ENCODE measurements at places on chromosomes 13 and 19.

DNA sequence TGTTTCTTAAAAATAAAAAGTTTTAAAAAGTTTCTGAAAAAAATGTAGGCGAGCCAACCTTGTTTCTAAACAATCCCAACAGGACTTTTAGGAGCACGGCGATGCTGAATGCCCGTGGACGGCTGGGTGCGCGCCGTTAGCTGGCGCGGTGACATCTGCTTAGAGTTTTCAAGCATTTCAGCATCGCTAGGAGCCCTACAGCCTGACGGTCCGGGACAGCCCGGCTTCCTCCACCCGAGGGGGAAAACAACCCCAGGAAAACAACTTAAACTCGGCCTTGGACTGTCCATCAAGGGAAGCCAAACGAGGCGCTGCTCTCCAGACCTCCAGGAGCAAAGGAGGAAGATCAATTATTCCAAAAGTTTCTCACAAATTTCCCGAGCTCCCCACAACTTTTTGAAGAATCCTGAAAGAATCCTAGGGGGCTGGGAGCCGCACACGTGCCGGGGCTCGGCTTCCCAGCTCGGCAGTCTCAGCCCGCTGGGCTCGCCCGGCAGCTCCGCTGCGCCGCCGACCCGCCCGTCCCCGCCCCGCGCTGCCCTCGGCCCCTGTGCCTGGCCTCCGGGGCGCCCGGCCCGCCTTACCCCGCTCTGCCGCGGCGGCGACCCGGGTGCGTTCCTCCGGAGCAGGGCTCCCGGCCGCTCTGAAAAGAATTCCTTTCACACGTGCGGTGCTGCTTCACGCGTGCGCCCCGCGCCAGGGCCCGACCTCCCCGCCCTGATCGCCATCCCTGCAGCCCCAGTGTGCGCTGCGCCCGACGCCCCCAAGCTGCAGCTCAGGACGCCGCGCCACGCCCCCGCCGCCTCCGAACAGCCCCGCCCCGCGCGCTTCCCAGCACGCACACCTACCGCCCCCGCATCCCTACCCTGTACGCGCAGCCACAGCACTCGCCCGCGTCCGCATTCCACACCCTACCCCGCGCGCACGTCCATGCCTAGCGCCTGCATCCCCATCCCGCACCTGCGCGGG, at the start of gene GJA3:
Gene GJA3, minus strand, starts transcription at position 747 of the 969 bp plus-strand sequence. CDS start 17,764 bp downstream, outside the sequence.
- no peak for DNase-seq

GRCh38 chr19:33052352-33052972, 12.2 kb downstream of the RHPN2 start:
- no peak for DNase-seq

GRCh38 chr19:17841810-17842662, 5.7 kb downstream of the JAK3 start:
- DNase-seq = peak; percentile 26

- no peak for DNase-seq
These were observed 8.4 kb upstream of the PTPRS start for GRCh38 chr19:5349041-5349440.

- no peak for DNase-seq
These were observed 21.5 kb downstream of the CRTC1 start for GRCh38 chr19:18704971-18705370.

GRCh38 chr13:76884186-76884906, 1.9 kb downstream of the KCTD12 start:
- no peak for DNase-seq

- no peak for DNase-seq
These were observed 220.8 kb downstream of the COG6 start for GRCh38 chr13:39876258-39876657.

- DNase-seq = no peak
These were observed 49.6 kb upstream of the ARGLU1 start for GRCh38 chr13:106617561-106617960.

- no peak for DNase-seq
These were observed 195.5 kb downstream of the RGCC start for GRCh38 chr13:41652735-41653361.

All from anterior cingulate cortex (tissue), 58 donors.